ENCODE measurements at places on chromosomes 6 and 20. TPM values are rescaled to one million over a fixed set of nuclear protein-coding genes. Genes with fewer than 3 reads are reported as not detected.

GRCh38 chr20:32487381-32487780, 97.8 kb downstream of the NOL4L start:
- DNase-seq, result no peak

The CYP39A1 gene
- total RNA-seq, result 2.3 TPM

DNA sequence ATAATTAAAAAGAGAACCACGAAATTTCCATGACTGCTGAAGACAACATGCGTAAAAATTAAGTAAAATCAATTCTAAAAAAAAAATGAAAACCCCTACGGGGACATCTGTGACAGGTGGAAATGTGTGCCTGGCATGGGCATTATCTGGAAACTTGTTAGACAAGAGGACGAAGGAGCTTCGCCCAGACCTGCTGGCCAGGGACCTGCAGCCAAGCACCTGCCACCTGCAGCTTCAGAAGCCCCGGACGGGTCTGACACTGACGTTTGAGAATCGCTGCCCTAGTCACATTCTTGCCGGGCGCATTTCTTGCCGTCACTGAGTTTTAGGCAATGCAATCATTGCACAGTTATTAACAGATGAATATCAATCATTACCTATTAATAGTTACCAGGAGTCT, 140.3 kb downstream of the SMOC2 start:
- DNase-seq, result no peak

The TRAPPC3L gene
- total RNA-seq, result not detected

- DNase-seq, result no peak
Observed at GRCh38 chr6:136007345-136007744, 155.8 kb downstream of the PDE7B start.

DNA sequence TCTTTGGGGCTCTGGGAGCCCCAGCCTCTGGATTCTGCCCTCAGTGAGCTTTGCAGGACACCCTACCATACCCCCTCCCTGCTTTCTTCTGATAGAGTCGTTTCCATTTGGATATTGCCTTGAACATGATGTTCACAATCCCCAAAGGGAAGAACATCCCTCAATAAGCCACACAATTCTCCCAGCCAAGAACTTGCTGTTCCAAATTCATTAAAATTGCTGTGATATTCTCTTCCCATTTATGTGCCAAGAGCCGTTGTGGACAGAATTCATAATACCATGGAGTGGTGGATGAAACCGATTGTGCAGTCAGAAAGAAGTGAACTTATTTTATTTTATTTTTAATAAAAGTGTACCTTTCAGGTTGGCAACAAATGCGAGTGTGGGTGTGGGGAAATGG, 95.8 kb downstream of the DHX35 start:
- no peak for DNase-seq

The IRF4 gene
- 0.24 TPM for total RNA-seq

The CAGE1 gene
- total RNA-seq, result not detected

The MUC21 gene
- not detected for total RNA-seq

The SCAF8 gene
- total RNA-seq, result 21.4 TPM

Measured in RPMI7951 (cell line).